HCEC 1CT (cell line): ENCODE measurements at places on chromosomes 11 and 22.
A peak's percentile ranks its signal among the peaks of the same experiment; 100 is the strongest.

GRCh38 chr11:73171436-73172161 is 29.5 kb upstream of the FCHSD2 start:
- DNase-seq = no peak

DNA sequence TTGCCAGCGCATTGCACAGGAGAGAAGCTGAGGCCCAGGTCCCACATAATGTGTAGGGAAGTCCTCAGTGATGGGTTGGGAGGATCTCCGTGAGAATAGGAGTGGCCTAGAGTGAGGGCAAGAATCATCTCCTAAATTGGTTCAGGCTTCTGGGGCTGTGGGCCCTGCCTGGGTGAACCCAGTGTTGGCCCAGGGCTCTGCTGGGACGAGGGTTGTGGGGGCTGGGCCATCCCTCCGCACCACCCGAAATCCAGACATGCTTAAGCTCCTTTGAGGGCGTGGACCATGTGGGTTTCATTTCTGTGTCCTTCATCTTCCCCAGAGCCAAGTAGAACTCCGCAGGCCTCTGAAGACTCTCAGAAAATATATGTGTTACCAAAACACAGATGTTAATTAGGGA is 3.7 kb downstream of the MICALL1 start:
- DNase-seq = no peak

DNA sequence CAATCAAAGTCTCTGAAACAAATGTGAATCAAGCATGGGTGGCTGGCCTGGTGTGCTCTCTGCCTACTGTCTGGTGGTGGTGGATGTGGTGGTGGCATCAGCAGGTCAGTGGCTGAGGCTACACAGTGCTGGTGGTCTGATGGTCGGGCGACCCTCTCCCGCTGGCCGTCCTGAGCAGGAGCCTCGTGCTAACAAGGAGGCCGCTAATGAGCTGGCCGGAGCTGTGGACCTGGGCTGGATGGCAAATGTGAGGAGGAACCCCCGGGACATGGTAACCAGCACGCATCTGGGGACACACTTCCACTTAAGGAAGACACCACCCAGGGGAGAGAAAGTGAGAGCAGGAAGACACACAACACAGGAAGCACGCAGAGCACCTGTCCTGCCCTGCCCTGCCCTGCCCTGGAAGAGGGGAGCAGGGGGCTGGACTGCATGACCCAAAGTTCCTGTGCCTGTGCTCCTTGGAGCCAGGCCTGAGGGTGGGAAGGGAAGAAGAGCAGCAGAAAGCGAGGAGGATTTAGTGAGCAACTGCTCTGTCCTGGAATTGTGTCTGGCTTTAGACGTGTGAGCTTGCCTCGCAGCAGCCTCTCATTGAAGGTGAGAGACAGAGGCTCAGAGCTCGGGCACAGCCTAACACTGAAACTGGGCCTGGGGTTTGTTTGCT is 23.7 kb downstream of the SLC37A2 start:
- no peak for DNase-seq

DNA sequence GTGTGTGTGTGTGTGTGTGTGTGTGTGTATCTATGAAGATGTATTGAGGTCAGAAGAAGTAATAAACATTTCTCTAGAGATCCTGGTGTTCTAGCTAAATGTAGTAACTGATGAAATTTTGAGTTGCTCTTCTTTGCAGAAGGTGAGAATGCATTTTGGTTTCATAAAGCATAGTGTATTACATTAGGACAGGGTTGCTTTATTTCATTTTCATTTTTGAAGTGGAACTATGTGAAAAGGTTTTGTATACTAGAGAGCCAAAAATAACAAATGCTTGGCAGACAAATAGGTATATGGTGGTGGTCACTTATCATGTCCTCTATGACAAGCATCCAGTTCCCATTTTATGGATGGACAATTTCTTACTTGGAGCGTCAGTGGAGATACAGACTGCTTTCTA is 99.0 kb downstream of the CASP12 start:
- no peak for DNase-seq

DNA sequence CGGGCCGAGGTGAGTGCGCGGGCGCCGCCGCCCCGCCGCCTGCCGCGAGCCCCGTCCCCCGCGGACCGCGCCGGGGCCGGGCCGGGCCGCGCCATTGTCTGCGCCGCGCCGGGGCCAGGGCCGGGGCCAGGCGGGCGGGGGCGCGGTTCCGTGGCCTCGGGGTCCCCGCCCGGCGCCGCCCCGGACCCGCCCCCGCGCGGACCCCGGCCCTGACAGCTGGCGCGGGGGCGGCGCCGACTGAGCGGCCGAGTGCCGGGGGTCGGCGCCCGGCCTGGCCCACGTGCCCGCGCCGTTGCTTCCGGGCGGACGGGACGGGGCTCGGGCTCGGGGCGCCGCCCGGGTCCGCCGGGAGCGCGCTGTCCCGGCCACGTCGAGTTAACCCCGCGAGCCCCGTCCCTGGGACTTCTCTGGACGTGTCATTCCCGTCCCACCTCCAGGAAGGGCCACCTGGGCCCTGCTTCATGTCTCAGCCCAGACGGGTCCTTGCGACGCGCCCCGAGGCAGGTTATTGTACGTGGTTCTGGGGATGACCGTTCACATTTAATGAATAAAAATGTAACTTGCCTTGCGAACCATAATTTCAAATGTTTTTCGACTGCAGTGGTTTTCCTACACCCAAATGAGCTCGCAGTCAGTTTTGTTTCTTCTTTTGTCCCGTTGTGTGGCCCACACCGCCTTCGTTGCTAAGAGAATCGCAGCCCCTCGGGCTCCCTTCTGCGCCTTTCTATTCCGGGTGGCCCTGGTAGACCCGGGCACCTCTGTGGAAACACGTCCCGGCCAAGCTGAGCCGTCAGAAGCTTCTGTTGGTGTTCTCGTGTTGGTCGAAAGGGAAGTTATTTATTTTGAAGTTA is 562 bp downstream of the ZBED4 start:
- DNase-seq = peak; percentile 17

DNA sequence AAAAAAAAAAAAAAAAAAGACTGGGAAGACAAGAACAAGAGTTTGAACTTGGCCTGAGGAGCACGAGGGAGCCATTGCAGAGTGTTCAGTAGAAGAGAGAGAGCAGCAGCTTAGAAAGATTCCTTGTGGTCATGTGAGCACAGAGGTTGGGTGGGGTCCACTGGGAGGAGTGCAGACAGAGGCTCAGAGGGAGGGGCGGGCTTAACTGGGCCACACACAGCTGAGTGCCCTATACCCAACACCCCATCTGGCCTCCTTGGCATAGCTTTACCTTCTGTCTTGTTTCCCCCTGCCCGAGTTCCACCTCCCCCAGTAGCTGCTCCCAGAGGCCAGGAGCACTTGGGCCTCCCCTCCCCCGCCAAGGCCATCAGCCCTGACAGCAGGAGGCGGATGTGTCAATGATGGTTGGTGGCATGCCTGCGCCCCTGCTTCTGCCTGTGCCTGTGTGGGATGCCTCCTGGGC is 12.1 kb downstream of the C11orf86 start:
- DNase-seq = no peak

DNA sequence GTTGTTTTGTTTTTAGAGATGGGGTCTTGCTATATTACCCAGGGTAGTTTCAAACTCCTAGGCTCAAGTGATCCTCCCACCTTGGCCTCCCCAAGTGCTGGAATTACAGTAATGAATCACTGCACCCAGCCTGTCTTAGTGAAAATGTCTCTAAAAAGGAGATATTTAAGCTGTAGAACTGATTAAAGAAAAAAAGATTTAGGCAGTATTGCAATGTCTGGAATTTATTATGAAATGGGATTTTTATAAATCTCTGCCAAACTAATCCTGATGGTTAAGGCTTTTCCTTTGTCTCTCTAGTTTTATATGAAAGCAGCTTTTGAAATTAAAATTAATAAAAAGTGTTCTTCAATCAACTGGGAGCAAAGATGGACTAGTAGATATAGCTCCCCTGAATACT is 2.1 kb downstream of the PLAAT3 start:
- DNase-seq = no peak

DNA sequence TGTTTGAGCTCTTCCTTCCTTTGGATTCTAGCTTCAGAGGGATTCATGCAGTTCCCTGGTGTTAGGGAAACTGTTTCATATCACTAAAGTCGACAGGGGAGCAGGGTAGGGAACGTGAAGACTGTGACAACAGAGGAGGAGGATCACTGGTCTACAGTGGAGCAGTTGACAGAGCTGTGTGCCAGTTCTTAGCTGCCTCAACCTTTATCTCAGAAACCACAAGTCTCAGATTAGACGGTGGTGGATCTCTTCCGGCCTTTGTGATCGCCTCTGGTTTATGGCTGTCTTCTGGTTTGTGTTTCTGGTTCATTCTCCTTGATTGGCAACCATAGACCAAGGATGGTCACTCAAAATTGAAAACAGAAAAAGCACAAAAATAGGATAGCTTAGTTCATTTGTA is 538.9 kb upstream of the API5 start:
- no peak for DNase-seq

- no peak for DNase-seq
Observed at GRCh38 chr22:22887621-22888503, at the start of gene IGLL5. Gene IGLL5 (plus strand): TSS chr22:22887816. CDS start chr22:22888054, 238 bp downstream.

GRCh38 chr11:8822469-8822868 is 88.5 kb upstream of the AKIP1 start:
- DNase-seq = no peak

DNA sequence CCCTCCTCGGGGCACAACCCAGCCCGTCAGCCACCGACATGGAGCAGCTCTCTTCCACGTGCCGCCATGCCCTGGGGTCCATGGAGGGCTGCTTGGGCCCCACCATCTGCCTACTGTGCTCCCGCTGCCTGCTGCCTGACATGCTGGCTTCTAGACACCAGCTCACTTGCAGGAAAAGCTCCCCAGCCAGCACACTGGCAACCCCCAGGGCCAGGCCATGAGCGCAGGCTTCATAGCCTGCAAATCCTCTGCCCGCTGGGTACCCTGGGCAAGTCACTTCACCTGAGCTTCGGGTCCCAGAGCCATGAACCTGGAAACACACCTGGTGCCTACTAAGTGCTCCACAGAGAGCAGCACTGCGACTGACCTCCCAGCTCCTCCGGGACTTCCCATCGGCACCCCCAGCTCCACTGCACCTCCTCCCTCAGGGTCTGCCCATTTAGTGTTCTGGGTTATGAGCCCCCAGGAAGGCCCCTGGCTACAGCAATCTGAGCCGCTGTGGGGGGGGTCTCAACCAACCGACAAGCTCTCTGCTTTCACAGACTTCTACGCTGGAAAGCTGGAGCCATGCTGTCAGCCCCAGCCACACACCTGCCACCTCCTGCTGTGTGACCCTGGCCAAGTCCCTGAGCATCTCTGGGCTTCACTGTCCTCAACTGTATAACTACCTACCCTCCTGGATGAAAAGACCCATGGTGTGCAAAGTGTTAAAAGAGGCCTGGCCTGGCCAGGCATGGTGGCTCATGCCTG is 139.2 kb downstream of the CRYBB2 start:
- no peak for DNase-seq

DNA sequence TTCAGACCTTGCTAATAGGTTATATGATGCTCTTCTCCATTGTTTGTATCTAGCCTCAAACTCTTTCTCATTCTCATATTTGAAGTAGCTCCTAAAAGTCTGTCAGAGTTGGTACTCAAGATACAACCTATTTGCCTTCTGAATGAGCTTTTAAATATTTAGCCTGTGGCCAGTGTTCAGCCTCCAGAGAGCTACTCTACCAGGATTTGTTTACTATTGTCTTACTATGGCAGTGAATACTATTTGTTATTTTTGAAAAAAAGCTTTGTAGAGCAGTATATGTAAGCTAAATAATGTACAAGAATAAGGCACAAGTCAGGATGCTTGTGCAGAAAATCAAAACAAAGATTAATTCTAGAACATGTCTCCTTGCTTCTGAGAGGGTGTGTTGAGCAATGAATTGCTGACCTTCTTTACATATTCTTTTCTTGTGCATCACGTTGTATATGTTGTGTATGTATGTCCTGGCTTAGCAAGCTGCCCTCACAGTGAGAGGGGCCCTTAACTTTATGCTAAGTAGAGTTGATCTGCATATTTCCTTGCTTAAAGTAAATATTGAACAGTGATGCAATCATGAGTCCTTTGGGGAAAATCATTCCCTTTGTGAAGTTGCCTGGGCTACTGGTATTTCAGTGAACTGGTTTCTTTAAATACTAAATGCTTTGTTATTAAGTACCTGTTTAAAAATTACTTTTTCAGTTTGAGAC is 438.0 kb downstream of the LUZP2 start:
- DNase-seq = peak; percentile 25

DNA sequence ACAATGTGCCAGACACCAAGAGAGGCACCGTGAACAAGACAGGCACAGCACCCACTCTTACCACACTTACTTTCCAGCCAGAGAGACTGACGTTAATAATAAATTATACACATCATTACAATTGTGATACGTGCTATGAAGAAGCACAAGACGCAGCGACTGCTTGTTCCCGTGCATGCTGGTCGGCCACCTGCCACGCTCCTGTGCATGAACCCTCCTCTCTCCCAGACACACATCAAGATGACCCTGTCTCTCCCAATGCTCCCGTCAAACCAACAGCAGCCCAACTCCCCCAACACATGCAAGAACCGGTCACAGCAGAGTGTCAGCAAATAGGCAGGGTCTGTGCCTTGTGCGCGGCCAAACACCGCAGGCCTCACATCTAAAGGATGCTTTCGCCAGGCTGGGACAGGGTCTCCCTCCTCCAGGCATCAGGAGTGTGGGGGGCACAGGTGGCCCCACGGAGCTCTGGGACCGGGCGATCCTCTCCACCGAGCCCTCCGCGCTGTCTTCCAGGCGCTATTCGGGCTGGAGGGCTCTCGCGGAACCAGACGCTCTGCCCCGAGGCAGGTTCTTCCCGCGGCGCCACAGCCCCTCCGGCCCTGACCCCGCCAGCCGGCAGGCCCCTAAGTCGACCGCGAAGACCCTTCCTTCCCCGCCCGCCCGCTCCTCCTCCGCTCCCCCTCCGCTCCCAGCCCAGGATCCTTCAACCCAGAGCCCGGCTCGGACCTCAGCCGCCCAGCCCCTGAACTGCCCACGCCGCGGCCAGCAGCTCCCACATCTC is 533 bp downstream of the SERGEF start:
- no peak for DNase-seq

- DNase-seq = no peak
Observed at GRCh38 chr22:32199341-32199740, 5.5 kb downstream of the RFPL2 start.

DNA sequence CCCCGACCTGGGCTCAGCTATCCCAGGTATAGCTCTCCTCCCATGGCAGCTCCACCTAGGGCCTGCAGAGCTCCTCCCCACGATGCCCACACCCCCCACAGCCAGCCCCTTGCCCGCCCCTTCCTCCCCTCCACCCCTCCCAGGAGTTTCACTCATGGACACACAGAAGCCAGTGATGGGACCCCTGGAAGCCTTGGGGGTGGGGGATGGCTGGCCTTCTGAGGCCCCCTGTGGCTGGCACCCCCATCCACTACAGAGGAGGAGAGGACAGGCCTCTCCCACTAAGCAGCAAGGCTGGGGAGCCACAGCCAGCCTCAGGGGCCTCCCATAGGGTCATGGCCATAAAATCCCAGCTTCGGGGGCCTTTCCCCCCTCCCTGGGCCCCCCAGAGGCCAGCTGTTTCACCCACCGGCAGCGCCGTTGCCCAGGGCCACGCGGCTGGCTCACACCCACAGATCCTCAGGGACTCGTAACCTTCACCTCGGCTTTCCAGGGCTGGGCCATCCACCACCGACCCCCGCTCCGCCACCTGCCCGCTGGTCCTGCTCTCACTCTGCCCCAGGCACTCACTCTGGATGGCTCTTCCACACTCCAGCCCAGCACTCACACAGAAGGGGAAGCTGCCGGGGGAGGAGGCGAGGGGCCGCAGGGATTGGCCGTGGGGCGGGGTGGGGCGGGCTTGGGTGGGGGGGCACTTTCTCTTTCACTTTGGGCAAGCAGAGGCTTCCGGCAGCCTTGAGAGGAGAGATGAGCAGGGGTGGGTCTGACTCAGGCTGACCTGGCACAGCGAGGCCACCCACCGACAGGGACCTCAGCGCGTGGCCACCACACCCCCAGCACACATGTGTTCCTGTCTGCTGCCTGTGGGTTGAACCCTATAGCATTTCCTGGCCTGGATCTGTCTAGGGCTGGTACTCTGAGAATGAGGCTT is 2.2 kb downstream of the SLC25A22 start:
- peak; percentile 90 for DNase-seq
